NCI-H345 (cell line): ENCODE measurements at places on chromosomes 13 and 19.

- DNase-seq: no peak
These were observed 166.2 kb downstream of the SLITRK1 start for GRCh38 chr13:83716121-83716520.

DNA sequence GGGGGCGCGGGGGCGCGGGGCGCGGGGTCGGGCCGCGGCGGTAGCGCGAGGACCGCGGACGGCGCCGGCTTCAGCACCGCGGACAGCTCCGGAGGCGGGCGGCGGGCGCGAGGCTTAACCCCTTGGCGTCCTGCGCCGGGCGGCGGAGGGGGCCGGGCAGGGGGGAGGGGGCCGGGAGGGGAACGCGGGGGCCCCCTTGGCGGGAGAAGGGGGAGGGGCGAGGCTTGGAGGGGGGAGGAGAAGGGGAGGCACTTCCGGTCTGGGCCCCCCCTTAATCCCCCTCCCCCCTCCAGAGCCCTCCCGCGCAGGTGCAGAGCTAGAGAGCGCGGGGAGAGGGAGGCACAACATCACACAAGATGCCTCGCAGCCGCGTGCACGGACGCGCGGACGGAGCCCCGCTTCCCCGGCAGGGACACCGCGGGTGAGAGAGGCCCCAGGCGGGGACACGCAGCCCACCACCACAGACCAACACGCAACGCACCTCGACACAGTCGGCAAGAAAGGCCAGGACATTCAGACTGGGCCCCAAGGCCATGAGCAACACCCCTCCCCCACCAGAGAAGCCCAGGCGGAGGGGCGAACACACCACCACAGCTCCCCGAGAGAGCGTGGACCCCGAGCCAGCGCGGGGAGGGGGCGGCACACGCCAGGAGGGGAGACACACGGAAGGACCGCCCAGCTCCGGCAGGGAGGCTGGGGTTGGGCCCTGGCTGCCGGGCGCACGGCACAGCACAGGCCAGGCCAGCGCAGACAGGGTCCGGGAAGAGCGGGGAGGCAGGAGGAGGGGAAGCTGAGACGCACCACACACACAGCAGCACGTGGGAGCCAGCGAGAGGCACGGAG, 24.1 kb downstream of the SHANK1 start:
- DNase-seq: no peak

DNA sequence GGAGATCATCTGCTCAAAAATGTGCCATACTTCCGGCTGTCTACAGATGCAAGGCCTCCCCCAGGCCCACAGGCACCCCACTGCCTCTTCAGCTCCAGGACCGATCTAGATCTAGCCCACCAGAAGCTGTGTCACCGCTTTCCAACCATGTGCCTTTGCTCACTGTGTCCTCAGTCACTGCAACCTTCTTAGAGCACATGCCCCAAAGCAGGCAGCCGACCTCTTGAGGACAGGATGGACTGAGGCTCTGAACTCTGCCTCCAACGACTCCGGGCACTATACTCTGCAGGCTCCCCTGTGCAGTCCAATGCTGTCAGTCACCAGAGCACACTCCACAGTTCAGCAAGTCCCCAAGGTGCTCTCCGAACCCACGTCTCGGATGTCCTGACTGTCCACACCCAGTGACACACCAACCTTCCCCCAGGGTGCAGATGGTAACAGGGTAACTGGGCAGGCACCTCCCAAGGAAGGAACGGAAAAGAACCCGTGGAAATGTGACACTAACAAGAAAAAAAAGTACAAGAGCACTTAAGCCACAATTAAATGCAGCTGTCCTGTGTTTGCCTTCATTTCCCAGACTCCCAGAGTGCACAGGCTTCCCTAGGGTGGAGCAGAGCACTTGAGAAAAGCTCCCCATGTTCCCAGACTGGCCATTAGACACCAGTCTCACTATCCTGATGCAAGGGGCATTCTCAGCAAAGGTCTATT, 4.8 kb downstream of the STK24 start:
- DNase-seq: peak; percentile 77

GRCh38 chr13:68808456-68808855, 1299.2 kb upstream of the ATXN8OS start:
- DNase-seq: no peak

GRCh38 chr13:34034411-34034810, 216.5 kb downstream of the RFC3 start:
- no peak for DNase-seq

GRCh38 chr19:15550929-15551292, 42.6 kb downstream of the CYP4F22 start:
- no peak for DNase-seq

GRCh38 chr13:42409075-42409474, 137.1 kb downstream of the AKAP11 start:
- DNase-seq: no peak

DNA sequence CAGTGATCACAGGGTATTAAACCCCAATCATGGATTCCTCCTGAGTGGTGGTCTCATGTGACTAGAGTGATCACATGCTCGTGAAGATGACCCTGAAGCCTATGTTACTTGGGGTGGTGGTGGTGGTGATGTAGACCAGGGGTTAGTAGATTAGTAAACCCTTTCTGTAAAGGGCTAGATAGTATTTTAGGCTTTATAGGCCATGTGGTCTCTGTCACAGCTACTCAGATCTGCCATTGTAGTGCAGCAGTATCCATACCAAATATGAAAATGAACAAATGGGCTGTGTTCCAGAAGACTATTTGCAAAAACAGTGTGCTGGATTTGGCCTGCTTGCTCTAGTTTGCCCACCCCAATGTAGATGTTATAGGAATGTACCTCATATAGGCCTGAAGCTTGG, 9.4 kb downstream of the NDFIP2 start:
- no peak for DNase-seq

- DNase-seq: no peak
These were observed 41.9 kb downstream of the ZNF627 start for GRCh38 chr19:11639245-11639601.

DNA sequence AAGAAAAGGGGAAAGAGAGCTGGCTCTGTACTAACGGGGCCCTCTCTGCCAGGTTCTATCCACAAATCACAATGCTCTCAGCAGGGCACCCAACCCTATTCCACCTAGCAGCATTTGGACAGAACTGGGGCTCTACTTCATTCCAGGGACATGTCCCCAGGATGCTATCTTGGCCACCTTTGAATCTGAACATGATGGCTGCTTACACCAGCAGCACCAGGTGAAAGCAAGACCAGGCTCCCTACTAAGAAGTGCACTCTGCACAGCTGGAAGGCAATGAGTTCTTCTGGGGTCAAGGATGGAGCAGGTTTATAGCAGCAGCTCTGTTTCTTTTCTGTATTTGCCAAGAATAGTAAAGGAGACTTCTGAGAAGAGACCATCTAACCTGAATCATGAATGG, 222.4 kb downstream of the DACH1 start:
- no peak for DNase-seq

- no peak for DNase-seq
These were observed 170.4 kb downstream of the COG6 start for GRCh38 chr13:39825886-39826285.

DNA sequence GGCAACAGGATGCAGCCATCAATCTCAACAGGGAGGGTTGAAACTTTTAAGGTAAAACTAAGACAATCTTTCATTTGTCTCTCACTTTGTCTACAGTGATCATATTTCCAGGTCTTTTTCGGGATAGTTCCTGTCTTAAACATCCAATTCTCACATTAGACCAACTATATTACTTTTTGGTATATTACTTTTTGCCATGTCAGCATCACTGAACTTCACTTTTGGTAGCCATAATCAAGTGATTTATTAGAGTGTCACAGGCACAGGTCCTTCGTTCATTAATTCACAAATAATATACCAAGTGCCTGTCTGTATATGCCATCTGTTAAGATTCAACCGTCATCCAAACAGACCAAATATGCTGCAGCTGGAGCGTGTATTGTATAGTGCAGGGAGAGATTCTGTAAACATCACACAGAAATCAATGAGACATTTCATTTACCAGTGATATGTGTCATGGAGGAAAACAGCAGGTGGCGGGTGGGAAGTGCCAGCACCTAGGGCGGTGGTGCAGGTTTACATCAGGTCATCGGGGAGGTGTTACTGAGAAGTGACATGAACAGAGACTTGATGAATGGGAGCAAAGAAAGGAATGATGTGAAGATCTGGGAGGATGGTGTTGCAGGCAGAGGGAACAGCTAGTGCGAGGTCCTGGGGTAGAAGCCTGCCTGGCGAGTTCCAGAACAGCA, 24.9 kb downstream of the ARHGEF7 start:
- peak; percentile 92 for DNase-seq

GRCh38 chr13:112583592-112584277, 4.2 kb downstream of the TUBGCP3 start:
- no peak for DNase-seq

- no peak for DNase-seq
These were observed 25.9 kb downstream of the MCF2L start for GRCh38 chr13:112994781-112995355.

DNA sequence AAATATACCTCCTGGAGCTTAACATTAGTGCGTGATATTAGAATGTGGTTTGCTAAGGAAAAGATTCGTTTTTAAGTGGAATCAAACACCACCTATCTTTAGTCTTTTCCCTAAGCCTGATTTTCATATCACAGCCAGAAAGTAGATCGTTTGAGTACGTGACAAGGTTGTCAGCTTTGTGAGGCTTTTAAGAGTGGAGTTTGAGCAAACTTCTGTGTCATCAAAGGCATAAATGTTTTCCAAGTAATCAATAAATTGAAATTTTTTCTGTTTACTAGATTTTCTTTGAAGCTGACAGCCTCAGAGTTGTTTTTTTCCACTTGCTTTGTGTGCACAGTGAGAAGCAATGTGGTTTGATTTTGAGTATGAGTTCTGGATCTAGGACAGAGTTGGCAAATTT, 6.5 kb upstream of the ZNF331 start:
- no peak for DNase-seq

GRCh38 chr13:100646030-100646673, 28.4 kb downstream of the TMTC4 start:
- peak; percentile 80 for DNase-seq

DNA sequence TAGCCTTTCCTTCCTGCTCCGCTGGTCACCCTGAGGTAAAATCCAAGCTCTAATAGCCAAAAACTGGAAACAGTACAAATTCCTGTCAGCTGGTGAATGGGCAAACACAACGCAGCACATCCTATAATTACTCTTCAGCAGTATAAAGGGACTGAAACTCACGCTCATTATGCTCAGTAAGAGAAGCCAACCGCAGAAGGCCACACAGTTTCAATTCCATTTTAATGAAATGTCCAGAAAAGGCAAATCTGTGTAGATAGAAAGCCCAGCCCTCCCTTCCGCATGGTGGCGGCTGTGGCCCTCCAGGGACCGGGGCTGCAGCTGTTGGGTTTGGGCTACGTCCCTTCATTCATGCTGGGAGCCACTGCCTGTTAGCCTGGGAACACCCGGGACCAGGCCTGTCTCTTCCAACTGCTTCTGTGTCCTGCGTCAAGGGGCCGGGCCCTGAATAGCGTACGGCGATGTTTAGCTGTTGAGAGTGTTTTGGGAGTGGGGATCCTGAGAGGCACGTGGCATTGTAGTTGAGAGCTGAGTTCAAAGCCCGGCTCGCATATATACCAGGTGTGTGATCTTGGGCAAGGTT, 23.5 kb downstream of the NKPD1 start:
- DNase-seq: no peak

DNA sequence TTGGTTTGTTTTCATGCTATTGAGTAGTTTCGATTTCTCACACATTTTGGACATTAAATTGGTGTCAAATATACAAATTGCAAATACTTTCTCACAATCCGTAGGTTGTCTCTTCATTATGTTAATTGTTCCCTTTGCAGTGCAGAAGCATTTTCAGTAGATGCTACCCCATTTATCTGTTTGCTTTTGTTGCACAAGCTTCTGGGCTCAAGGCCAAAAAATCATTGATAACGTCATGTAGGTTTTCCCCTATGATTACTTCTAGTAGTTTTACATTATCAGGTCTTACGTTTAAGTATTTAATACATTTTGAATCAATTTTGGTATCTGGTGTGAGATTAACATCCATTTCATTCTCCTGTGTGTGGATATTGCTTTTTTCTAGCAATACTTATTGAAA, 14.0 kb upstream of the ZNF347 start:
- peak; percentile 4 for DNase-seq

DNA sequence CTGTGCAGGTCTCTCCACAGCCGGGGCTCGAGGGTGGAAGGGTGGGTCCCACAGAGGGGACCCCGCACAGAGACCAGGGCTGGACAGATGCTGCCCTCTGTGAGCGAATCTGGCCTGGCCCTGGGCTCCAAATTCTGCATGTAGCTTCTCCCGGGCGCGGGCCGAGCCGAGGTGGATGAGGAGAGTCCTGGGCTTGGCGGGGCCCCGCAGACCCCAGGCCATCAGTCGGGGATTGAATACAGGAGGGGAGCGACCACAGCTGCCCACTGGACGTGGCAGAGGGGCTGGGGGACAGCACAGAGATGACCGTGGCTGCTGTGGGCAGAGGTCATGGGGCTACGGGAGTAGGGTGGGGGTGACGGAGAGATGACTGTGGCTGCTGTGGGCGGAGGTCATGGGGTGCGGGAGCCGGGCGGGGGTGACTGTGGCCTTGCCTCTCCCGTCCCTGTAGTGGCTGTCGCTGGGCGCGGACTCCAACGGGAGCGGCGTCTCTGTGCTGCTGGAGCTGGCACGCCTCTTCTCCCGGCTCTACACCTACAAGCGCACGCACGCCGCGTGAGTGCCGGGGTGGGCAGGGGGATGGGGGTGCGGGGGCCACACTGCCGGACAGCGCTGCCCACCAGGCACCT, 15.5 kb downstream of the NCLN start:
- DNase-seq: no peak

GRCh38 chr19:8610041-8610935, at the start of gene ADAMTS10:
TSS of gene ADAMTS10 (minus strand) at chr19:8610715. CDS start at chr19:8605710, 5,005 bp downstream.
- DNase-seq: no peak

DNA sequence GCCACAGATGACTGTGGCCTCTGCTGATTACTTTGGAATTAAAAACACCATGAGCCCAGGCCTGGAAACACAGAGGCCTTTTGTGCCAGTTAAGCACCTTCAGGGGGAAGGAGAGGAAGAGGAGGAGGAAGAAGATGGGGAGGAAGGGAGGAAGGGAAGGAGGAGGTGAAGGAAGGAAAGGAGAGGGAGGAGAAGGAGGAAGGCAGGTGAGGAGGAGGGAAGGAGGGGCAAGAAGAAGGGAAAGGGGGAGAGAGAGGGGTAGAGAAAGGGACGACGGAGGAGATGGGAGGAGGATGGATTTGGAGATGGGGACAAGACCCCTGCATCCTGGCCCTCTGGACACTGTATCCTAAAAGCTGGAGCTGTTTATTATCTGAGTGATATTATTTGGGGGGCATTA, 231.0 kb downstream of the UQCRFS1 start:
- no peak for DNase-seq
